ENCODE measurements at places on chromosomes 3 and 15. TPM values are rescaled to one million over a fixed set of nuclear protein-coding genes. Genes with fewer than 3 reads are reported as not detected.

CPEB1 gene
- 9.9 TPM for total RNA-seq

PLA2G4D gene
- 0.48 TPM for total RNA-seq

ATP13A5 gene
- total RNA-seq, result 12.0 TPM

TMF1 gene
- total RNA-seq, result 52.2 TPM

CCDC39 gene
- total RNA-seq, result not detected

PLA1A gene
- total RNA-seq, result not detected

GOLGA8M gene
- total RNA-seq, result 1.9 TPM

C2CD4B gene
- total RNA-seq, result not detected

SKOR1 gene
- 0.96 TPM for total RNA-seq

AADACL2 gene
- total RNA-seq, result 8.7 TPM

ITIH4 gene
- total RNA-seq, result 12.5 TPM

CDHR4 gene
- not detected for total RNA-seq

GOLGA8K gene
- total RNA-seq, result 1.2 TPM

DPPA4 gene
- 7.5 TPM for total RNA-seq

CFAP91 gene
- total RNA-seq, result 14.2 TPM

GCNT3 gene
- total RNA-seq, result 25.0 TPM
